ENCODE measurements at places on chromosomes 1 and 21. TPM values are rescaled to one million over a fixed set of nuclear protein-coding genes. Genes with fewer than 3 reads are reported as not detected.

DNA sequence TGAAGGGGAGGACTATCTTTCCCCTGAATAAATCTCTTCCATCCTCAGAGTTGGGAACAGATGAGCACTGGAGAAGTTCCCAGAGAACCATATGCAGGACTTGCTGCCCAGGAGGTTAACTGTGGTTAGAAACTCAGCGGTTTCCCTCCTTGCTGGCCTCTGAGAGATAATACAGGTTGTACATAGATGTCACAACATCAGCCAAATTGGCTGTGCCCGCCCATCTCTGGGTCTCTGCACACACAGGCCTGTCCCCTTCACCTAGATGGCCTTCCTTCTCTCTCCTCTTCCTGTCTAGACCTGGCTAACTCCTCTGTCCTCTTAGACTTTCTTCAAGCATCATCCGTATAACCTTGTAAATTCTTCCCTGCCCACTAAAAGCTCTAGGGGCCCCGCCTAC is 5.7 kb downstream of the RGS5 start:
- DNase-seq: no peak

DNA sequence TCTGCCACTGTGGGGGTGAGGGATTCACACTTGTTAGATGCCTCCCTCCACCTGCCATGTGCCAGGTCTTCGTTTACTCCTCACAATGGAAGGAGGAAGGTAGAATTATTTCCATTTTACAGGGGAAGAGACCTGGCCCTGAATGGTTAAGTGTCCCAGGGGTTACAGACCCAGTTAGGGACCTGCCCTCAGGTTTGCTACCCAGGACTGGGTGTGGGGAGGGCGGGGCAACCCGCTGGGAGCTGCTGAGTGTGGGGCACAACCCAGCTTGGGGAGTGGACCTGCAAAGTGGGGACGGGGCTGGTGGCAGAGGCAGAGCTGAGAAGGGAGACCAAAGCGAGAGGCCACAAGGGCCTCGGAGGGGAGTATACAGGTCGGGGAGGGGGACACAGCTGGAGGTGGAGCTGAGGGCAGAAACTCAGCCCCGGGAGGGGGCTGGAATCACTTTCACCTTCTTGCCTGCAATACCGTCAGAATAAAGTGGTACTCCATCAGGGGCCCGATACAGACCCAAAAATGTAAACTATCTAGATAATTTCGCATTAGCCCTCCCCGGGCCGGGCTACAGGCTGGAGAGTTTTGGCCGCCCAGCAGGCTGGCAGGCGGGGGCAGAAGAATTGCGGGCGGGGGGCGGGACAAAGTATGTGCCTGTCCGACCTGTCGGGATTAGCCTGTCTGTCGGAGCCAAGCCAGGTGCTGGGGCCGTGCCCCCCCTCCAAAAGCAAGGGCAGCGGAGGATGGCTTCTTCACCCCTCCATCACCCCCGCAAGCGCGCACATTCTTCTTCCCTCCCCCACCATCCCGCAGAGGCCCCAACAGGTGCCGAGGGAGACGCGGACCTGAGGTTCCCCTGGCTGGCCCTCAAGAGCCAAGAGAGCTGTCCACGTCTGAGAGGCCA is 1.4 kb downstream of the RSPO1 start:
- DNase-seq: no peak

DNA sequence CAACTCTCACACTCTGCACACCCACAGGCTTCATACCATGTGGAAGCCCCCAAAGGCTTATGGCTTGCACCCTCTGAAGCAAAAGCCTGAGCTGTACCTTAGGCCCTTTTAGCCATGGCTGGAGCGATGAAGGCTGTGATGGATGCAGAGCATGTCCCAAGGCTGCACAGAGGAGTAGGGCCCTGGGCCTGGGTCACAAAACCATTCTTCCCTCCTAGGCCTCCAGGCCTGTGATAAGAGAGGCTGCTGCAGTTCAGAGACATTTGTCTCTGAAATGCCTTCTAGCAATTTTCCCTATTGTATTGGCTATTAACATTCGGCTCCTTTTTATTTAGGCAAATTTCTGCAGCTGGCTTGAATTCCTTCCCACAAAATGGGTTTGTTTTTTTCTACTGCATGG is 1707.7 kb downstream of the MRPL39 start:
- no peak for DNase-seq

DNA sequence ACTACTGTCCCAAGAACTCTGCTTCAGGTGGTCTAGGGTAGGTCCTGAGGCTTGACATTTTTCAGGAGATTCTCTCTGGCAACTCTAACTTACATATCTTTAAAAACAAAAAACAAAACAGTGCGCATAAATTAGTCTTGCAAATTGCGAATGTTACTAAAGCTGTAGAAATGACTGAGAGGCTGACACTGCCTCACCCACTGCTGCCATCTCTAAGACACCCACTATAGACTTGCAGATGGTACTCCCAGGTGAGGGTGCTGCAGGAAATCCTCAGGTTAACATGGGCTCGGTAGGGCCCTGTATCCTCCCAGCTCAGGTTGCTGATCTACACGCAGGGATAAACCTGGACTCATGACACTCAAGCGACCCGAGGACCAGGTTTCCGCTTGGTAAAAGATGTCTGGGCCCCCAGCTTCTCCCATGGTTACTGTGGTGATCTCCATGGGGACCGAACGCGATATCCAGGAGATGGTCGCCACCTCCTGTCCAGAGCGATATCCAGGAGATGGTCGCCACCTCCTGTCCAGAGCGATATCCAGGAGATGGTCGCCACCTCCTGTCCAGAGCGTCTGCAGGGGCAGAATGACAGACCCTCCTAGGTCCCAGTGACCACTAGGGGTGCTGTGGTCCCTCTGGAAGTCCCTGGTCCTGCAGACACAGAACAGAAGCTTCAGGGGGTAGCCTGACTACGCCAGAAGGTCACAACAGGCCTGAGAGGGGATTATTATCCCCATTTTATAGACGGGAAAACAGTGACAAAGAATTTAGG is 16.2 kb upstream of the LY9 start:
- DNase-seq: no peak

DNA sequence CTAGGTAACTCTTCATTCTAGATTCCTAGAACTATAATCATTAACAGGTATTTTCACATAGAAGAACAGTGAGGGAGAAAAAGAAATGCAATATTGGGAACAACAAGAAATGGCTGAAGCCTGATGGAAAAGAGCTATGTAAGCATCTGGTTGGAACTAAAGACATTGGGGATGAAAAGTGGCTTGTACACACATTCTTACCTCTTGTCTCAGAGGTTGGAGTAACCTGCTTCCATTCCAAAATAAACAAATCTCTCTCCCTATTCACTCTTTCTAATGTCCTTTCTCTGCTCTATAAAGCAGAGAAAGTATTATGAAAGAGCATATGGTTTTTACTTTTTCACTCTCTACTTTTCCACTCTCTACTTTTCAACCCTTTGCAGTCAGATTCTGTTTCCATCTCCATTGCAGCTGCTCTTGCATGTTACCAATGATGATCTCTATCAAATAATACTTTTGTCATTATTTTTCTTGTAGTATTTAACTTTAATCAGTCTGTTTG is 37.5 kb downstream of the CMPK1 start:
- no peak for DNase-seq

DNA sequence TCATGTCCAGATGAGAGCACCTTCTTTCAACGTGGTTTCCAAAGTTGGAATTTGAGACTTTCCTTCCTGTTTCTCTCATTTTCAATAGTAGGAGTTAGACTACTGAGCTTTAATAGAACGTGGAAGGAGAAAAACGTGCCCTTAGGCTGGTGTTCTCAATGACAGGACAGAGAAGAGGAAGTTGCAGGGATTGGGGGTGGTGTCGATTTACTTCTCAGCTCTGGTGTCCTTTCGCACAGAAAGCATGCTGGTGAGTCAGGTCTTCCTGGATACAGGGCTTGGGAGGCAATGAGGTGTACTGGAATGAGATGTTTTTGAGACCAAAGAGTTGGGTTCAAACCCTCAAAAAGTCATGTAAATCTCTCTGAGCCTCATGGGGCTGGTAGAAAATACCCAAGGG is 67.1 kb downstream of the HIVEP3 start:
- no peak for DNase-seq

DNA sequence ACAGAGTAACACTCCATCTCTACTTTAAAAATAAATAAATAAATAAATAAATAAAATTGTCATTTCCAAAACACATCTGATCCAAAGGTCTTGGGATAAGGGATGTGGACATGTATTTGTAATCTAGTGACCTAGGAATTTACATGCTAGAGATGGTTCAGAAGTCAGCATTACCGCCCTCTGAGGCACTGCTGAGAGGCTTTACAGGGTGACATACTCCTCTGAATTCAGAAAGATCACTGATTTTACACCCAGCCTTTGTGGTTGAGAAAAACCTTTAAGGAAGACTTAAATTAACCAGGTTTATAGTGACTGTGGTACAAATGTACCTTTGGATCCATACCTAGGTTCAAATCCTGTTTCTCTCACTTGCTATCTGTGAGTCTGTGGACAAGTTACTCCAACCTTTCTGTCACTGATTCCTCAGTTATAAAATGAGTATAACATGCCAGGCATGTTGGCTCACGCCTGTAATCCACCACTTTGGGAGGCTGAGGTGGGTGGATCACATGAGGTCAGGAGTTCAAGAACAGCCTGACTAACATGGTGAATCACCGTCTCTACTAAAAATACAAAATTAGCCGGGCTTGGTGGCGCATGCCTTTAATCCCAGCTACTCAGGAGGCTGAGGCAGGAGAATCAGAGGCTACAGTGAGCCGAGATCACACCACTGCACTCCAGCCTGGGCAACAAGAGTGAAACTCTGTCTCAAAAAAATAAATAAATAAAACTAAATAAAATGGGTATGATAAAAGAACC is 20.1 kb downstream of the OSBPL9 start:
- peak; percentile 80 for DNase-seq

- no peak for DNase-seq
These were observed 346.7 kb downstream of the NUF2 start for GRCh38 chr1:163668472-163668871.

GRCh38 chr21:36965720-36966065 is 776 bp downstream of the HLCS start:
- no peak for DNase-seq

DNA sequence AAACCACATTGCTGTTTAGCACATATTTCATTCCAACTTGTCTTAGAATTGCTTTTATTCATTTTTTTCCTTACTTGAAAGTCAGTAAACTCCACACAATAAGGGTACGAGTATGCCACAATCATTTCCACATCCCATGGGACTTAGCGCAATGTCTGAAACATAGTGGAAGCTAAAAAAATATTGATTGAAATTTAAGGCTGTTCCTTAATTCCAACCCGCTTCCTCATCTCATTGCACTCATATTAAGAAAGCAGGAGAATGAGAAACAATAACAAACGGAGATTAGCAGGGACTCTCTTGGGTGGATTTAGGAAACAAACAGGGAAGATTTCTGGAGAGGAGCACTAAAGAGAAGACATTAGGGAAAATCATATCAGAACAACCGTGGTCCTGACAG is 39.3 kb upstream of the RGS4 start:
- DNase-seq: no peak

- no peak for DNase-seq
These were observed 52.0 kb upstream of the TINAGL1 start for GRCh38 chr1:31524186-31524901.

The TAF13 gene
- 89.9 TPM for total RNA-seq

The RXRG gene
- total RNA-seq: 2.8 TPM

All from psoas muscle (tissue), 8 donors.